ENCODE measurements at places on chromosomes 11 and 22.

DNA sequence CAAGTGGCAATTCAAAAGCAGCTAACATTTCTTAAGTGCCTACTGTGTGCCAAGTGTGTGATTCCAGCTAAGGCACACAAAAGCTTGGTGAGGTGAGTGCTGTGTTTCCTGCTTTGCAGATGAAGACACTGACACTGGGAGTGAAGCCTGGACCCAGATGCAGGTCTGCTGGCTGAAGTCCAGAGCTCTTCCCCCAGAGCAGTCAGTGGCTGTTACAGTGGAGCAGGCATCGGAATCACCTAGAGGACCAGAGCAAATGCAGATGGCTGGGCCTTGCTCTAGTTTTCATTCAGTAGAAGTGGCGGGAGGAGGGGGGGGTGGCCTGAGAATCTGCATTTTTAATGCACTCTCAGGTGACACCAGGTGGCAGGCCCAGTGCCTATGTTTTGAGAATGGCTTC is 342.3 kb downstream of the CADM1 start:
- DNase-seq: no peak

DNA sequence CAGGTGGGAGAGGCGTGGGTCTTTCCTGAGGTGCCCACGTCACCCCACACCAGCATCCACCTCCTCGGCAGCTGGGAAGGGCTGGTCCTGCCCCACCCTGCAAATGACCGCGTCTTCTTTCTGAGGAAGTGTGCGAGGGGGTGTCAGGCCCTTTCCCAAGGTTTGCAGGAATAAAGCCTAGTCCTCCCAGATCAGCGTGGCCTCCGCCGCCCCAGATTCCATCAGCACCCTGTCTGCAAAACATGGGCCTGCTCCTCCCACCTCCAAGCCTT is 14.4 kb upstream of the SLC39A13 start:
- DNase-seq: no peak

GRCh38 chr11:111448831-111449557 is 63.2 kb downstream of the BTG4 start:
- DNase-seq: no peak

GRCh38 chr11:105910095-105910715 is 111.8 kb downstream of the MSANTD4 start:
- no peak for DNase-seq

DNA sequence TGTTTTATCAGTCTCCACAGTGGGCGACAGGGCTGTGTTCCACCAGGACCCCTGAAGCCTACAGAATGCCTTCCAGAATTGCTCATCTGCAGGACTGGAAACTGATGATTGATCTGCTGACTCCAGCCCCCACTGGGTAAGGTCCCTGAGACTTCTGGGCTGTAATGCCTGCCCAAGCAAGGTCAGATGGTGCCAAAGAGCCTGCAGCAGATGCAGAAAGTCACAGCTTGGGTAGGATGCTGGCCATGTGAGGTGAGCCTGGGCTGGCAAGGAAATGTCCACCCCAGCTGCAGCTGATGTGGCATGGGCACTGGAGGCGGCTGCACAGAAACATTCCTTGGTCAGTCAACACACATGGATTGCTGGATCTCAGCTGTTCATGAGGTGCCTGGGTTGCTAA is 30.9 kb downstream of the LRRC32 start:
- DNase-seq: no peak

GRCh38 chr22:40441761-40442390 is 71.5 kb downstream of the SGSM3 start:
- DNase-seq: no peak

All from RCC 7860 (cell line).